AG08395 (cell line): ENCODE measurements at places on chromosomes 6 and 20.

GRCh38 chr6:3603340-3604130 is 146.7 kb upstream of the SLC22A23 start:
- no peak for DNase-seq

DNA sequence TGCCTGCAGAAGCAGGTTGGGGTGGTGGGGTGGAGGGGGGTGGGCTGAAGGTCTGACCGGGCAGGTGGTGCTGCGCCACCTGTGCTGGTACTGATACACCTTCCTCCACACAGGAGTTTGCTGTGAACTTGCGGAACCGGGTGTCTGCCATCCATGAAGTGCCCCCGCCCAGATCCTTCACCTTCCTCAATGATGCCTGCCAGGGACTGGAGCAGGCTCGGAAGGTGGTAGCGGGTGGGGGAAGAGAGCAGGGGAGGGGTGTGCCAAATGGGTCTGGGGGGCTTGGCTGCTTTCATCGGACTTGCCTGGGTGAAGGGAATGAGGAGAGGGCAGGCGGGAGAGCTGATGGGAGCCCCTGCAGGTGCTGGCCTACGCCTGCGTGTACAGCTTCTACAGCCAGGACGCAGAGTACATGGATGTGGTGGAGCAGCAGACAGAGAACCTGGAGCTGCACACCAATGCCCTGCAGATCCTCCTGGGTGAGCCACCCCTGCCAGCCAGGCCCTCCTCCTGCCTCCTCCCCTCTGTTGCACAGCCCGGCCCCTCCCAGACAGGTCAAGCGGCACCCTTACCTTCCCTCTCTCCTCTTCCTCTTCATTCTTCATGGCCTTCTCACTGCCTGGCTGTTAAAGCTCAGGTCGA is 6.7 kb downstream of the DNPH1 start:
- DNase-seq = no peak

- no peak for DNase-seq
Measured at GRCh38 chr6:52712136-52712535, 41.2 kb downstream of the TMEM14A start.

DNA sequence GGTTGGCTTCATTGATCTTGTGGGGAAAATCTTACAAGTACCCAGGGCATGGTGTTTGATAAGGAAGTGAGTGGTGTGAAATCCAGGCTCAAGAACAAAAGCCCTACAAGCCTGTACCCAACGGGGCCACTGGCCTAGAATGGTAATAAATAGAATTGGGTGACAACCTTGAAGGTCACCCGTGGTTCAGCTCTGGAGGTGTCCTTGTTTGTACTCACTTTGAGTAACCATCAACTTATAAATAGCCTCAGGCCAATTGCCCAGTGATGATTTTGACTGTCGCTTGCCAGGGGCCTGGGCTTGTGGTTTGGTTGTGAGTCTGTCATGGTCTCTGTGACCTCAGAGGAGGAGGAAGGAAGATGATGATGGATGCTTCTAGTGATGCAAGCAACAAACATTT is 87.8 kb downstream of the PHACTR3 start:
- no peak for DNase-seq

DNA sequence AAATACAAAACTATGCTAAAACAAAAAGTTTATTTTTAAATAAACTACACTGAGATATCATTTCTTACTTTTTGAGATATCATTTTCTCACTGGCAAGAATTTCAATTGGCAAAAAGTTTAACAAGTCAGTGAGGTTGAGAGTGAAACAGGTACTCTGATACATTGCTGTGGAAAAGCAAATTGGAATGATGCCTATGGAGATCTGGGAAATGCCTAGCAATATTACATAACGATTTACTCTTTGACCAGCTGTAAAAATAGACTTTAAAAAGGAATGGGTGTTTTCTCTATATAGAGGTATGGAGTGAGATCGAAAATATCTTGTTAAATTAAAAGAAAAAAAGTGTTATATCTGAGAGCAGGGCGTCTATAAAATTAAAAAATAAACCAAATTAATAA is 16.9 kb downstream of the CGAS start:
- no peak for DNase-seq

DNA sequence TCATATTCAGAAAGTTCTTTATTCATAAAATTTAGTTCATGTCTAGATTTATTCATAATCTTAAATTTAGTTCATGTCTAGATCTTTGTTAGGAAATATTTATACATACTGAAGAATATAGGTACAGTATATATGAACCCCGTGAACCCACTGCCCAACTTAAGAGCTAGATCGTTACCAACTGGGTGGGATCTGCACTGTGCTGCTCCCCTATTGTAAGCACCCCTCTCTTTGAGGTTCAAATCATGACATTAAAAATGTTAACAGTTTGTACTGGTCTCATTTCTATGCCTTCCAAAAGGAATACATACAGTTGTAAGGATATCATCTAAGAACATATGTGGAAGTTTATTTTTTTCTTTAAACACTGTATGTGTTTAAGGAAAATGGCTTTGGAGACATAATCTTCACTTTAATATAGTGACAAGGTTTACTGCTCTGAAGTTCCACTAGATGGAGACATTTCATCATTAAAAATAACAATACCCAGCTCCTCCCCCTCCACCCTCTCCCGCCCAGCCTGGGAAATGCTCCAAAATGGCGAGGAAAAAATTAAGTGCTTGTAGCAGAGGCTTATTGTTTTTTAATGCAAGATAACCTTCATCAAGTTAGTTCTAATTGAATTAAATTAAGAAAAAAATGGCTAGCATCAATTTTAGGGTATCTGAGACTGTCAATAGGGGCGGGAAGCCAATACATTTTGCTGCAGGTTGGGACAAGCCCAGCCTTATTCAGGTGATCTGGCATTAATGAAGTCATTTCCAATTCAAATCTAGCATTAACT is 104.1 kb upstream of the TRAF3IP2 start:
- peak; percentile 90 for DNase-seq
